Skin of body (tissue), 3 donors: ENCODE measurements at places on chromosomes 12 and 14.

DNA sequence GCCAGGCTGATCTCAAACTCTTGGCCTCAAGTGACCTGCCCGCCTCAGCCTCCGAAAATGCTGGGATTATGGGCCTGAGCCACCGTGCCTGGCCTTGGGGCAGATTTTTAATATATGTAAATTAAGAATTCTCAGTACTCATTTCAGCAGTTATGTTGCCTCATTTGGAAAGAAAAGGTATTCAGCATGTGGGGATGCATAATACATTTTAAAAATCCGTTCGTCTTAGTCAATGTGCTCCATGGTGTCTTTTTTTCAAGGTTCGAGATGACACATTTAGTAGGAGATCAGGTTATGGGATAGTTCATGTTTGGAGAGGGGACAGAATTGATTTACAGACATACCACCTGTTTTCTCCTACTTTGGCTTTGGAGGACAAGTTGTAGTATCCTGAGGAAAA, 10.2 kb downstream of the SYNE2 start:
- DNase-seq, result no peak

DNA sequence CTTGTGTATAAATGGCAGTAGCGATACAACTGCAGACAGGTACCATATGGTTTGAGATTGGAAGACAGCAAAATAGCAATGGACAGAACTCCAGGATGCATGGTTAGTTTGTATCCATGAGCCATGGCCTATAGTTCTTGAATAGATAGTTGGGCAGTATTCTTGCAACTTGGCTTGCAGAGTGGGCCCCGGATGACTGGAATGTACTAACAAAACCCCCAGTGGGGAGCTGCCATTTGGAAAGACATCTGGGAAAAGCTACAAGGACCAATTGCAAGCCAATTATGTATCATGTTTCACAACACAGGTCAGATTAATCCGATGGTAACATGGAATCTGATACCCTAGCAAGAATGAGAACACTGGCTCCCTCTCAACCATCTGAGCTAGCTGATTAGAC, 279.6 kb downstream of the RERGL start:
- DNase-seq, result no peak

DNA sequence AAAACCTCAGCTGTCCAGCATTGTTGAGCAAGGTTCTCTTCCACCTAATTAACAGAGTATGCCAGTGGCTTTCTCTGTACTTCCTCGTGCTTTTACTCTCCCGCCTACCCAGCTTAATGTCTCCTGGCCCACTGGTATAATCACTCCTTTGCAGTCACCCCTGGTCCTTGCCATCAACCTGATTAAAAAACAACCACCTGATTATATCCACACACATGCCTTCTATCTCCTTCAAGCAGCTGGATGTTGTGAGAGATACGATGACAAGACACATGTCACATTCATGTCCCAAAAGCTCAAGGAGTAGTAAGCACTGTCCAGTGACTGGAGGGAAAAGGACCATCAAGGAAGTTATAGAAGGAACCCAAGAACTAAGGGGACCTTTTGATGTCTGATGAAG, 241.3 kb upstream of the GRIP1 start:
- DNase-seq, result no peak

GRCh38 chr12:107921062-107921461, 146.6 kb downstream of the ASCL4 start:
- DNase-seq, result no peak

GRCh38 chr12:41452838-41453407, 264.8 kb downstream of the PDZRN4 start:
- DNase-seq, result no peak

- DNase-seq, result no peak
Observed at GRCh38 chr14:33114331-33114730, 175.7 kb downstream of the NPAS3 start.

GRCh38 chr14:92635031-92635430, 113.4 kb downstream of the LGMN start:
- no peak for DNase-seq

GRCh38 chr12:5733136-5733755, 211.8 kb downstream of the ANO2 start:
- no peak for DNase-seq

DNA sequence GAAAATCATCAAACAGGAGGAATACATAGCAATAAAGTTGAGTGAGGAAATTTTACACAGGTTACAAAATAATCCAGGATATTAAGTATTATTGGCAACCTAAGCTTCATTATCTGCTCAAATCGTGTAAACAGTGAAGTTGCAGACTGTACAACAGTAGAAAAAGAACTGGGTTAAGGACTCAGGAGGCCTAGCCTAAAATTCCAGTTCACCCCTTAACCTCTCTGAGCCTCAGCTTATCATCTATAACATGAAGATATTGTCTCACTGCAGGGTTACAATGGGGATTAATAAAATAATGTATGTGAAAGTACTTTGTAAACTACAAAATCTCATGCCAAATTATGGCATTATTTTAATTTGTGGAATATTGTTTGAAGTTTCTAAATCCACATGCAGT, 26.0 kb downstream of the DDHD1 start:
- DNase-seq, result no peak

DNA sequence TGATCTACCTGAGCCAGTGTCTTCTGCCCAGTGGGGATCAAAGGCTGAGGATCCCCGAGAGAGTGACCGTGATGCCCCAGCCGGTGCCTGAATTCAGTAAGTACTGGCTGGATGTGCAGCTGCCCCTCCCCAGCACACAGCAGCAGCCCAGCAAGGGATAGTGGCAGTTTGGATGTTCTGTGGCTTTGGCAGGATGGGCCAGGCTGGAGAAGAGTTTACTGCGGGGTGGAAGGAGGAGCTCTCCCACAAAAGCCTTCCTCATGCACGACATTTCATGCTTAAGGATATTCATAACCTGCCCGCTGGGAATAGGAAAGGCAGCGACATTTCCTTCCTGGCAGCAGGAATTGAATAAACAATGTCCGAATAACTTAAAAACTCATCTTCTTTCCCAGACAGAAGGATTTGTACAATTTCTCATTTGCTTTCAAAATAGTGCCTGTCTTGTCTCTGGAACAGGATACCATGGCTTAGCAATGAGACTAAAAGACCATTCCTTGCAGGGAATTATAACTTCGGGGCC, 135.6 kb upstream of the PRMT8 start:
- DNase-seq, result no peak

GRCh38 chr12:111193977-111194702, 174.8 kb downstream of the PHETA1 start:
- DNase-seq, result no peak

GRCh38 chr14:30443368-30444007, 115.5 kb upstream of the G2E3 start:
- peak; percentile 55 for DNase-seq

DNA sequence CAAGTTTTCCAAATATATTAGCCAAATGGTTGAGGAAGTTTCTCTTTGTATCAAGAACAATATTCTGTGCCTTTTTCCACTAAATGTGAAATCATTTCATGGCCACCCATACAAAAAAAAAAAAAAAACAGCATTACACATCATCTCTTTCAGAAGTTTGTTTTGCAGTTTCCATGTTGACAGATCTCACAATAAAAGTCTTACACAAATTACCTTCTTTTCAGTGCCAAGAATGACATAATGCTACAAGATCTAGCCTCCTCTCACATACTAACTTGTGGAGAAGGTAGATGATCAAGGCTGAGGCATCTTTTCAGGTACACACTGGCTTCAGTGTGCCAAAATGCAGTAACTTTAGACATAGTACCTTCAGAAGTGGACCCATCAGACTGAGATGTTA, 35.3 kb downstream of the PRKD1 start:
- DNase-seq, result no peak

- peak; percentile 29 for DNase-seq
Observed at GRCh38 chr12:65822732-65823512, 1.4 kb upstream of the HMGA2 start.

DNA sequence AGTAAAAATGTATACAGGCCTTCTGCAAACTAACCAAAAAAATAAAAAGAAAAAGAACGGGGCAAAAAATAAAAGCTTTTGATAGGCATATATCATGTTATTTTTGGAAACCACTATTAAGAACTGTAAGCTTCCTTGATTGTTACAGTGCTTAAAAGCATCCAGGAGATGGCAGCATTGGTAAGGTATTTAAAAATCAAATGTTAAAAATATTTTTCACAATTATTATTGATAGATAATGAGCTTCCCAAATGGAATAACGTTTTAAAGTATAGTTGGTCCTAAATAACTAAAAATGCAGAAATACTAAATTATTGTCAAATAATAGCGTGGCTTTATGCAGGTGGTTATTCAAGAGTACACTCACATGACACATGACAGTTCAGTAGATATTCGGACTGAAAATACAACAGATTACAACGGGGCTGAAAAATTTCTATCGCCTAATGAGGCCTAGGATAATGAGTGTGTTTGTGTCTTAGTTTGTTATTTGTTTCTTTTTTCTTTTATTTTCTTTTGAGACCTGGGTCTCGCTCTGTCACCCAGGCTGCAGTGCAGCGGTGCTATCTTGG, 127.2 kb upstream of the ATF7IP start:
- DNase-seq, result peak; percentile 34

DNA sequence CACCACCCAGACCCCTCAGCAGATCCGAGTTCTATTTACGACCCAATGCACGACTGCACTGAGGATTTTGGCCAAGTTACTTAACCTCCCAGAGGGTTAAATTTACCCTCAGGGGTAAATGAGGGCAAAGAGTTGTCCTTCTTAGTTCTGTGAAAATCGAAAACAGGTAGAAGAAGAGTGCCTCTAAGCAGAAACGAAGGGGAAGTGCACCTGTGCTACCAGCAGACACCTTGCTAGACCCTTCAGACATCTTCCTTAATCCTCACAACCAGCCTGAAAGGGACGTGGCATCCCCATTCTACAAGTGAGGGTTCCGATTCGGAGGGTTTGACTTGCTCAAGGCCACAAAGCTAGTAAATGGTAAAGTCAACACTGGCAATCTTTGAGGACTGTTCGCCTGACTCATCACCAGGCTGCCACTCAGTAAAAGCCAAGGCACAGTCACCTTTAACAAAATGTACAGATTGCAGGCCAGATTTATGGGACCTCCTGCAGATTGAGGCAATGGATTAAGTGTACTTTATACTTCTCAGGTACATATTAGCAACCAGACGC, 1.6 kb downstream of the GSG1 start:
- DNase-seq, result peak; percentile 9

GRCh38 chr12:68641138-68641537, 30.4 kb downstream of the RAP1B start:
- DNase-seq, result no peak

DNA sequence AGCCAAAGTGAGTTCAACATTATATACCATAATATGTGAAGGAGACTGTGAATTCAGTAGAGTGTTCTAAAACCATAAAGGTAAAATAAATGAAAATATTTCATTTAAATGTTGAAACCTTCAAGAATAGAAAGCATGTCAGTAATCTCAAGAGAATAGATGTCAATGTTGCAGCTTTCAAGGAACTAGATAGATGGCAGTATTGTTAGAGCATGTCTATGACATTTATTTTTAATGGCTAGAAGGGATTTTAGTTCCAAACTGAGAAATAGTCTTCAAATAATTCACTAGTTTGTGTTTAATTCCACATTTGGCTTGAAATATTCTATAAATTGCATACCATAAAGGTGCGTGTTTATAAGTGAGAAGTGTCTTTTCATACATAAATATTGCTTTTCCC, 326.5 kb downstream of the FLRT2 start:
- DNase-seq, result no peak

- DNase-seq, result no peak
Observed at GRCh38 chr14:54229136-54229535, 167.7 kb upstream of the CDKN3 start.

GRCh38 chr14:72688990-72689671, 204.8 kb downstream of the DPF3 start:
- no peak for DNase-seq

GRCh38 chr12:1915082-1915968, 3.1 kb downstream of the CACNA2D4 start:
- DNase-seq, result no peak

DNA sequence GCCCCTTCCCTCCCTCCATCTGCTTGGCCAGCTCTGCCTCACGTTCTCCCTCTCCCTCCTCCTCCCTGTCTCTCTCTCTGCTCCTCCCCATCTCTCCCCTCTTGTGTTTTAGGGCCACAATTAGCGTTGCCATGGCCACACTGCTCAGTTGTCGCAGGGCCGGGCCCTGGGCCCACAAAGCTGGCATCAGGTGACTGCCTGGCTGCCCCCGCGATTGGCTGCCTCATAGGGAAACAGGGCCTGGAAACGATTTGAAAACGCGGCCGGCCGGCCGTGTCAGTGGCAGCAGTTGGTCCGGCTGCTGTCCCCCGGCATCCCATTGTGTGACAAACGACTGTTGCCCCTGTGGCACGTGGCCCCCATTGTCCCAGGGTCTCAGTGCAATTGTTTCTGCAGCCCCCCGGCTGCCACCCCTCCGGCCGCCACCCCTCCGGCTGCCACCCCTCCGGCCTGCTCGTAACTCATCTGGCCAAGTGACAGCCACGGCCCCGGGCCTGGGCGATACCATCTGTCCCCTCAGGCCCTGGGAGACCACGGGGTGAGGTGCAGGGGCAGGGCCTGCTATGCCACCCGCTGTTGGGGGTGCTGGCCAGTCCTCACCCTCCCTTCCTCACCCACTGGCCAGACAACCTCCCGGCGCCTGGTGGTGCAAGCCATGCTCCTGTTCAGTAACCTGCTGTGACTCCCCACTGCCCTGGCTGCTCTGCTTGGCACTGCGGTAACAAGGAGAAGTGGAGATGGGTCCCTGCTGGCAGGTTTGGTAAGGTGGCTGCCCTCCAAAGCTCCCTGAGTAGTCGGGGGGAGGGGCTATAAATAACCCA, 17.4 kb downstream of the FOXN4 start:
- DNase-seq, result peak; percentile 51

GRCh38 chr12:121223292-121224285, 13.7 kb downstream of the P2RX4 start:
- DNase-seq, result no peak

DNA sequence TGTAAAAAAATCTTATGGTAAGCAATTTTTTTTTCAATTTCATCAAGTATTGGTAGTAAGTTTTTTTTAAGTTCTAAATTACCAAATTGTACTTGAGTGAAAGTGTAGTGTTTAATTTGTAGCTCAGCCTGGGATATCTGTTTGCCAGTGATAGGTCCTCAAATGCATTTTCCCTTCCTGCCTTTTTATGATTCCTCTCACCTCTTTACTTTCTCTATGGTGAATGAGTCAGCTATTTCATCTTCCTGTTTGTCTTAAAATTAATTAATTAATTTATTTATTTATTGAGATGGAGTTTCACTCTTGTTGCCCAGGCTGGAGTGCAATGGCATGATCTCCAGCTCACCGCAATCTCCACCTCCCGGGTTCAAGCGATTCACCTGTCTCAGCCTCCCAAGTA, 10.6 kb downstream of the SRP54 start:
- DNase-seq, result no peak

DNA sequence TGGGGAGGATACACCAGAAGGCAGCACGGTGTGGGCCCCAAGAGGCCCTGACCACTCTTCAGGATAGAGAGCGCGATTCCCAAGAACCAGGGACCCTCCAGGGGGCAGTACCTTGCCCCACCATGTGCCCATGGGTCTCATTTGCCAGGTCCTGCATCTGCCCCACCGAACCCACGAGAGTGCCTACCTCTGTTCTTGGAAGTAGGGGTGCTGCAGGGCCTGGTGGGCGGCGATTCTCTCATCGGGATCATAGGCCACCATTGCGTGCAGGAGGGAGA, 72.7 kb downstream of the MOK start:
- no peak for DNase-seq
